ENCODE measurements at places on chromosomes 1 and 21.

GRCh38 chr1:193856261-193856660 lies 669.8 kb upstream of the B3GALT2 start:
- DNase-seq, result no peak

DNA sequence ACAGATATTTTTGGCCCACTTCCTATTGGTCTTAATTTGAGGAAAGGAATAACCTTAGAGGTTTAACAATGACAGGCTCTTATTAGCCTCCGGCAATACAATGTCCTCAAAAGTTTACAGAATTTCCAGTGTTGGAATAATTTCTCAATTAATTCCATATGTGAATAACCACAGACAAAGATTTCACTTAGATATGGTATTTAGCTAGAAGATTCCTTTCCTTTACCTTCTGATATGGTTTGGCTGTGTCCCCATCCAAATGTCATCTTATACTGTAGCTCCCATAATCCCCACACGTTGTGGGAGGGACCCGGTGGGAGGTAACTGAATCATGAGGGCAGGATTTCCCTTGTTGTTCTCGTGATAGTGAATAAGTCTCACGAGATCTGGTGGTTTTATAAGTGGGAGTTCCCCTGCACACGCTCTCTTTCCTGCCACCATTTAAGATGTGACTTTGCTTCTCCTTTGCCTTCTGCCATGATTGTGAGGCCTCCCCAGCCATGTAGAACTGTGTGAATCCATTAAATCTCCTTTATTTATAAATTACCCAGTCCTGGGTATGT lies 54.9 kb upstream of the RGS7 start:
- no peak for DNase-seq

DNA sequence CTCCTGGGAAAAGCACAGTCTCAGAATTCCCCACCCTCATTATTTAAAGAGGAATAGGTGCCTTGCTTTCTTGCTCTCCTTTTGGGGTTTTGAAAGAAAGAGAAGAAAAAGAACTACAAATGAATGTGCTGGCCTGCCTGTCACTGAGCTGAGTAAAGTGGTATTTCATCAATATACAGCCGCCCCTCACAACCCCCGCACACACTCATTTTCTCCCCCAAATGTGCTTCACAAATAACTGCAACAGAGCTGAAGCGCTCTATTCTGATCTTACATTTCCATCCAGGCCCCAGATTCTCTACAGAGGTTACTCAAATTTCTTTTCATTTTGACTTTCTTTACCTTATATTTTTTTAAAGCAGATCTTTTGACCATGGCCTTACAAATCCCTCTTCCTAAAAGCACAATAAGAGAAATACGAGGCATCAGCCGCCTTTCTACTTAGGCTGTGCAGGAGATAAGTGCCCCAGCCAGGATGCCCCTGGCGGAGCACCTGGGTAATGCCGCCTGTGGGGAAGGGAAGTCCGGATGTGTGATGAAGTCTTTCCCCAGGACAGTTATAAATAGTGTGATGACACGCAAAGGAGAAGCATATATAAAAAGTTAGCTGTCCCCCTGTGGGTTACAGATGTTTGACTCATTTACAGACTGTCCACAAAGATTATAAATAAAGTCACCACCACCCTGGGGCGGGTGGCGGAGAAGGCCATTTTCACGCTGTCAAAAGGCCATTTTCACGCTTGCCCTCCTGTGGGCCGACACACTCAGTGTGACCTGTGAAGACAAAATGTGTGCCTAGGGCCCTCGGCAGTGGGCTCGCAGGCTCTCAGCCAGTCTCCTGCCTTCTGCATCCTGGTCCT lies 6.5 kb downstream of the KCNN3 start:
- no peak for DNase-seq

GRCh38 chr1:202615501-202616354 lies 94.5 kb downstream of the SYT2 start:
- DNase-seq, result no peak

DNA sequence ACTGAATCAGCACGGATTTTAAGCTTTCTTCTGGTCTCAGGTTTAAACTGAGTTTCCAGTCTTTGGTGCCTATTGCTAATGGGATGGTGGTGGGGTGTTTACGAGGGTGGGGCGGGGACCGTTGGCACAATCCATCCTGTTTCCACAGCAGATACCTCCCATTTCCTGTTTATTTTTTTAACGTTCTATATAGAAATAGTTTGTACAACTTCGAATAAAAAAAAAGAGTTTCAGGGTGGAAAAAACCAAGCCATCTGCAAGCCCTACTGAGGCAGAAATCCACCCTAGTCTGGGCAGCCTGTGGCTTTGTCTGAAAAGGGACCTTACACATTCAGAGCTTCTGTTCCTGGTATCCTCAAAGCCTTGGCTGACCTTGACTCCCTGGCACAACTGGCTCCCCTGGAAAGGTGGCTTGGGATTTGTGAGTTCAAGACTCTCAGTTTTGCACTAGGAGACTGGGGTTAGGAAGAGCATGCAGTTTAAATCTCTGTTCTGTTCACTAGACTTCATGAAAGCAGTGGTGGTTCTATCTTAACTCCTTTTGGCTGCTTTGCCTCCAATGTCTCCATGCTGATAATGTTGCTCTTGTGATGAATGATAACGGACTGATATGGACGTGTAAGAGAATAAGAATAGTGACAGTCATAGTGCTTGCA lies 46.7 kb downstream of the VANGL2 start:
- DNase-seq, result no peak

DNA sequence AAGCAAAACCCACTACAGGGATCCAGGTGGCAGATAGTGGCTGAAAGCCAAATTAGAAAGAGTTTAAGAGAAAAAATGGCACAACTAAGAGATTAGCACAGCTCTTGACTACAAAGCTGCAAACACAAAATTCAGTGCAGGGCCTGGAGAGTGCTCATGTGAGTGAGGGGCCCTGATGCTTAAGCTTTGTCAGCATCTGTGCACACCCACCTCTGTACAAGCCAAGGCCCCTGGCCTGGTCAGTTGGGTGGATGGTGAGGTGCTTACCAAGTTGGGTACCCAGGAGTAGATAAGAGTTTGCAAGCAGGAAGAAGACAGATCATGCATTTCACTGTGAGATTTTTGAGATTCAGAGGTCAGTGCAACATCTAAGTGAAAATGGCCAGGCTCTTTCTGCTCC lies 62.7 kb upstream of the ATP1B1 start:
- no peak for DNase-seq
